ENCODE measurements at places on chromosomes 1 and 21. TPM values are rescaled to one million over a fixed set of nuclear protein-coding genes. Genes with fewer than 3 reads are reported as not detected.

- no peaks in the 10 kb centered on the region for H3K36me3 ChIP-seq
- H3K27me3 ChIP-seq = no peaks in the 10 kb centered on the region
Measured at GRCh38 chr1:115609021-115609420, 32.7 kb upstream of the VANGL1 start.

- no peaks in the 10 kb centered on the region for H3K4me1 ChIP-seq
- no peak overlapping the region for H3K27ac ChIP-seq
Measured at GRCh38 chr1:226772446-226773139, 33.5 kb upstream of the ITPKB start.

FOXO6 gene
- polyA plus RNA-seq = 0.83 TPM

GRCh38 chr1:49293016-49293415, 516.3 kb upstream of the BEND5 start:
- H3K4me3 ChIP-seq = no peak overlapping the region
- H3K27ac ChIP-seq = no peak overlapping the region
- DNase-seq = no peak
- H3K27me3 ChIP-seq = no peaks in the 10 kb centered on the region
- H3K36me3 ChIP-seq = no peaks in the 10 kb centered on the region

DNA sequence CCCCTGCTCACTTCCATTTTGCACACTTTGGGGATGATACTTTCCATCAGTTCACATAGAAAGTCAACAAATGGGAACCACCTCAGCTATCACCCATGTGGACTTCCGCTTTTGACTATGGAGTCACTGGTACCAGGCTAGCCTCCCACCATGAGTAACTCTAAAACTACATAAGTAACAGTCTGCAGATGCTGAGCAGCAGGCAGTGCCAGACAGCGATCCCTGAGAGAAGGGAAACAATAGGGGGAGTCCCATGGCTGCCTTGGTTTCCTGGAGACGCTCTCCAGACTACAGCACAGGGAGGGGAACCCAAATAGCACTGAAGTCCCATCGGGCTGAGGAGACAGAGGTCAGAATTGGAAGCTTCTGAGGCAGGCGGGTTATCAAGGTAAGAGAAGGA, 2.8 kb upstream of the TFF2 start:
- H3K4me1 ChIP-seq = peaks cover 6% of the 10 kb centered on the region
- peak; percentile 16 for DNase-seq
- no peak overlapping the region for H3K27ac ChIP-seq
- H3K4me3 ChIP-seq = no peak overlapping the region

DNA sequence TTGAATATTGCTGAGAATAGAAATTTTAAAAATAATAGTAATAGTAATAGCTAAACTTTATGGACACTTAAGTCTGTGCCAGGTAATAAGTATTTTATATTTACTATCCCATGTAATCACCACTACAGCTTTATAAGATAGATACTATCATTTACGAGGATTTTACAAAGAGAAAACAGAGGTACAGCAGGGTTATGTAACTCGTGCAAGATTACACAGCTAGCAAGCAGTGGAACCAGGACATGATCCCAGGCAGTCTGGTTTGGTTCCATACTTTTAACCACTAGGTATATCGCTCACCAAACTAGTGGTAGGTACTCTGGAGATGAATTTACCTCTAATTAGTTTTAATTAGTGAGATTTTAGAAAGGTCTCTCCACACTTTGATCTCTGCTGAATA, 42.5 kb downstream of the SPAG17 start:
- no peaks in the 10 kb centered on the region for H3K4me1 ChIP-seq
- no peaks in the 10 kb centered on the region for H3K36me3 ChIP-seq
- H3K4me3 ChIP-seq = no peak overlapping the region
- no peak overlapping the region for H3K27ac ChIP-seq

DNA sequence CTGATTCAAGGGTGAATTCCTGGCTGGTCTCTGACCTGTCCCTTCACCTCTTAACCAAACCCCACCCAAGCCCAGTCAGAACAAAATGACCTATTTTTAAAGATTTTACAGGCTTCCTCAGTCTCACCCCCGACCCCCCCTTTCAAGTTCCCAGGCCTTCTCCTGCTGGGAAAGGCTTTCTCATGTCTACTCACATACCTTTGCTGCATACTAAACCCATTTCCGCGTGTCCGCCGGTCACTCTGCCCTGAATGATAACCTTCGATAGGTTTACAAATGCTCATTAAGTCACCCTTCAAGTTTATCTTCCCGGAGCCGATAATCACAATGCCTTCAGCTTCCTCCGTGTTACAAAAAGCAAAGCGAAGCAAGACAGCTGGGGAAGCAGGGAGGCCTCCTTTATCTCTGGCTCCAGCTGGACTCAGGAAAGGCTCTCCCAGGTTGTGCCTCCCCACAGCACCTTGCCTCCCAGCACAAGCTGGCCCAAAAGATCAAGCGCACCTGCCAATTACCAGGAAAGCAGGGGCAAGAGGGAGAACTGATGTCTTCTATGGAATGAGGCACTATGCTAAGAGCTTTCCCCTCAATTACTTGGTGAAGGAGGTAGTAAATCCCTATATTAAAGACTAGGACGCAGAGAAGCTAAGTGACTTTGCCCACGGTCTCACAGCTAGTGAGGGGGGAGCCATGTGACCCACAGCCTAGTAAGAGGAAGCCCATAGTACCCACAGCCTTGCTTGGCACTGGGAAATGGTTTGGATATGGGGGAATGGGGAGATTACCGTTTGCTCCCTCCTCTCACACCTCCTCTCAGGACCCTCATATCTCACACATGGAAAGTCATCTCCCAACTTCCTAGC, 15.9 kb downstream of the SMIM12 start:
- H3K27ac ChIP-seq = no peak overlapping the region
- no peak for DNase-seq
- peaks cover 7% of the 10 kb centered on the region for H3K36me3 ChIP-seq
- peaks cover 33% of the 10 kb centered on the region for H3K4me1 ChIP-seq
- no peak overlapping the region for H3K4me3 ChIP-seq

OR2T2 gene
- not detected for polyA plus RNA-seq

KIF17 gene
- 1.4 TPM for polyA plus RNA-seq

UTS2 gene
- not detected for polyA plus RNA-seq

DNA sequence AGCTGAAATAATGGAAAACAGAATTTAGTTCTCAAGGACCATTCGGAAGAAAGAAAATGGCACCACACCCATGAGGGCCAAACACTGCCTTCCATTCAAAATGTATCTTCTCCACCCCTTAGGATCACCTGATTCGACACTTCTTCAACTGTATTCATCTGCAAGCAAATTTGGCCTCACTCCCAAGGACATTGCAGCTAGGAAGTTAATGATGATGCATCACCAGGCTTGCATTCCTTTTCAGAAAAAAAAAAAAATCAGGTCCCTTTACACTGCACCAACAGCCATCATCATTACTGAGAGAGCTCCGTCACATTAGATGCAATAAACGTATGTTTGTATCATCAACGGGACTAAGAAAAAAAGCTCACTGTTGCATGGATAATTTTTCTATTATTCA, 368.3 kb downstream of the PCP4 start:
- no peaks in the 10 kb centered on the region for H3K36me3 ChIP-seq
- no peak for DNase-seq
- H3K4me1 ChIP-seq = no peaks in the 10 kb centered on the region
- H3K4me3 ChIP-seq = no peak overlapping the region
- H3K27ac ChIP-seq = no peak overlapping the region

AGT gene
- 4.0 TPM for polyA plus RNA-seq

DNA sequence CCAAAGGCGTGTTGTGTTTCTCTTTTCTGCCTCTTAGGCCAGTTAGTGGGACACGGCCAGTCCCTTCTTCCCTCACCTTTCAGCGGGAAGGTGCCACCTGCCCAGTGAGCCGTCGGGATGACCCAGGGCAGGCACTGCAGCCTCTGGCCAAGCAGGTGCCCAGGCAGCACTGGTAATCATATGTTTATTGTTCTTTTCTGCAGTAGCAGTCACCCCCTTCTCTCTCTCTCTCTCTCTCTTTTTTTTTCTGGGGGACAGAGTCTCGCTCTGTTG, 38.2 kb downstream of the CRYAA start:
- no peaks in the 10 kb centered on the region for H3K36me3 ChIP-seq
- peaks cover 24% of the 10 kb centered on the region for H3K4me1 ChIP-seq
- no peak overlapping the region for H3K27ac ChIP-seq
- no peaks in the 10 kb centered on the region for H3K27me3 ChIP-seq
- DNase-seq = peak; percentile 1
- H3K4me3 ChIP-seq = no peak overlapping the region
